ENCODE measurements at places on chromosomes 3 and 15.
A peak's percentile ranks its signal among the peaks of the same experiment; 100 is the strongest.

DNA sequence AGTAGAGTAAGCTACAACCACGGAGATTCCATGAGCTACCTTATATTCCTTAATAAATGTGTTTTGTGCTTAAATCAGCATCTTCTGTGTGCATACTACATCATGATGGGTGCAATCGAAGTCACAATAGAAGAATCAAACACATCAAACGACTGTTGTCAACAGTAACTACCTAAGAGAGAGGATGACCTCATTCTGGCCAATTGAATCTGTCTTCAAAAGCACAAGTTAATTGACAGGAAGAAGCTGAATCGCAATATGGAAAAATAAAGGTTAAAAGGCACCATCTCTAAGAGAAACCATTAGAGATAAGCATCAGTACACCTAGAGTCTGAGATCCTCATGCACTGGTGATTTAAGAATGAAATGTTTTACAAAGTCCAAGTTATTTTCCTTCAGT, 39.0 kb downstream of the CD200R1L start:
- no peak for DNase-seq

DNA sequence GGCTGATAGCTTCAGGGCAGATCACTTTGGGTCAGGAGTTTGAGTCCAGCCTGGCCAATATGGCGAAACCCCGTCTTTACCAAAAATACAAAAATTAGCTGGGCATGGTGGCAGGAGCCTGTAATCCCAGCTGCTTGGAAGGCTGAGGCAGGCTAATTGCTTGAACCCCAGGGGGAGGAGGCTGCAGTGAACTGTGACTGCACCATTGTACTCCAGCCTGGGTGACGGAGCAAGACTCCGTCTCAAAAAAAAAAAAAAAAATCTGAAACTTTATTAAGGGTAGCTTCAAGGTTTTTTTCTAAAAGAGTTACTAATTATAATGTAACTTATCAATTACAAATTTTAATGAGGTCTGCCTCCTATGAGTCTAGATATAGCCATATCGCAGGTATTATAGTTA, 5.1 kb downstream of the NECTIN3 start:
- DNase-seq: no peak

- no peak for DNase-seq
Measured at GRCh38 chr3:58994746-58995330, 55.0 kb downstream of the CFAP20DC start.

DNA sequence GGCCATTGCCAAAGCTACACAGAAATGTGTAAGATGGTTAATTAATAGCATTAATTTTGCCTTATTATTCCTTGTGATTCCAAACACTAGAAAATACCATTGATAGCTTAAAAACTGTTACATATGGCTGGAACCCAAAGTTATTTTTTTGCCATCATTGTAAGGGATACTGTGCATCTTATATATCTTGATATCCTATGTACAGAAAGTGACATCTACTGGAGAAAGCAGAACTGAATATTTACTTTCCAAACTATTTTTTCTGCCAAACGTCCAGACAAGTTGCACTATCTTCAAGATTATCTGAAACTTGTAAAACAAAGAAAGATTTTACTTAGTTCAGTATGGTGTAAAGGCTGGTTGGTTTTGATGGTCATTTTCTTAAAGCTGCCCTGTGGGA, 33.3 kb upstream of the MEIS2 start:
- no peak for DNase-seq

DNA sequence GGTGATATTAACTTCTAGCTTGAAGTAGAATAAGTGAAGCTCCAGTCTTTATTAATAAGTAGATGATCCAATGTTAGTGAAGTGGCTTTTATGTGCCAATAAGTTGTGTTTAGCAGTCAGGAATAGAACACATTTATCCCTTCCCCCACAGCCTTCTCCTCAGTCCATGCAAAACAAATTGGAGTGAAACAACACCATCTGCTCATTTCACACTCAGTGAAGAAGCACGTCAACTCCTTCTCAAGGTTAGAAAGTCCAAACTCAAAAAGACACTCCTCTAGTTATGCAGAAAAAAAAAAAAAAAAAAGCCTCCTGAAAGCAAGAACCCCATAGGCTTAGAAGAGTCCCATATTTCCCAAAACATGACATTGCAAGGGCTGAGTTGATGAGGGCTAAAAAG, 18.0 kb upstream of the NEO1 start:
- DNase-seq: no peak

GRCh38 chr3:143640774-143641173, 207.5 kb downstream of the SLC9A9 start:
- DNase-seq: no peak

DNA sequence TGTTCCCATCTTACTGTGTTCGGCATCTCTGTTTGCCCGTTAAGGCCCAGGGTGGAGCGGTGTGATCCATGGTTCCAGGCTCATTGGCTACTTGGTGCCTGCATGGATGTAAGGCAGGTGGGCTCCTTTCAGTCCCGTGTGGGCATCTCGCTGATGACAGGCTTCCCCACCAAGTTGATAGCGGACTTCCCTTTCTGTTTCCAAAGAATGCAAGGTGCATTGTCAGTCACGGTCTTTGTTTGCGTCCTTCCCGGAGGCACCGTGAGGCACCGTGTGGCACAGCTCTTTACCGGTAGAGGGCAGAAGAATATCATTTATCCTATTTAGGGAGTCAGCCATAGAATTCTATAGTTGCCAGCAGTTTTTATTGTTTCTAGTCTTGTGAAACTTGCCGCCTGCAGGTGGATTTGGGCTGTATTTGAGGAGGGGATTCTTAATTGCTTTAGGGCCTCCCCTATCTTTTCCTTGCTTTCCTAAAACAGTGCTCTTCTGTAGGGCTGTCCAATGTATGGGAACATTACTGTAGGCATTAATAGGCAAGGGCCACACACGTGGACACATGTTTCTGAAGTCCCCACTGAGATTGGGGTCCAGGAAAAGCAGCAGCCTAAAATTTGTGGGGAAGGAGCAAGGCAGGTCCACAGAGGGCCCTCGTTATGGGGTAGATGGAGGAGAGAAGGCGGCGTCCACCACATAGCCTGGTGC, 244.1 kb downstream of the SLCO3A1 start:
- DNase-seq: peak; percentile 15

GRCh38 chr3:115986555-115987207, 363.4 kb downstream of the GAP43 start:
- DNase-seq: no peak

DNA sequence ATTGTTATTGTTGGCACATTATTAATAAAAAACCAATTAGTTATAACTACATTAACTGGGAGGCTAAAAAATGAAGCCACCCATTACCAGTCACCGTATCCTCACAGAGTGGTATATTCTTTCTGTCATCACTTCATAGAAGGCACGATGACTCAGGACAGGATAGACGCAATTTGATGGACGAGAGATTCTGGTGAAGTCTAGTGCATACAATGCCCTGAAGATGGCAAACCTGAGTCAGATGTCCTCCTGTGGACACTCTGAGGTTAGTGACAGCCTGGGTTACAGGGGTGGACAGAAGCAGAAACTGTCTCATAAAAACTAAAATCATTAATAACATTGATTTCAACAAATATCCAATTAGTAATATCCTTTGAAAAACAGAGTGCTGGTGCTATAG, 150.3 kb downstream of the SLC9A9 start:
- no peak for DNase-seq

GRCh38 chr3:126617571-126617970, 37.4 kb downstream of the TXNRD3 start:
- no peak for DNase-seq

GRCh38 chr3:61894988-61895935, 333.9 kb downstream of the PTPRG start:
- DNase-seq: peak; percentile 11

- DNase-seq: no peak
Measured at GRCh38 chr3:162544246-162544645, 1047.6 kb downstream of the OTOL1 start.

DNA sequence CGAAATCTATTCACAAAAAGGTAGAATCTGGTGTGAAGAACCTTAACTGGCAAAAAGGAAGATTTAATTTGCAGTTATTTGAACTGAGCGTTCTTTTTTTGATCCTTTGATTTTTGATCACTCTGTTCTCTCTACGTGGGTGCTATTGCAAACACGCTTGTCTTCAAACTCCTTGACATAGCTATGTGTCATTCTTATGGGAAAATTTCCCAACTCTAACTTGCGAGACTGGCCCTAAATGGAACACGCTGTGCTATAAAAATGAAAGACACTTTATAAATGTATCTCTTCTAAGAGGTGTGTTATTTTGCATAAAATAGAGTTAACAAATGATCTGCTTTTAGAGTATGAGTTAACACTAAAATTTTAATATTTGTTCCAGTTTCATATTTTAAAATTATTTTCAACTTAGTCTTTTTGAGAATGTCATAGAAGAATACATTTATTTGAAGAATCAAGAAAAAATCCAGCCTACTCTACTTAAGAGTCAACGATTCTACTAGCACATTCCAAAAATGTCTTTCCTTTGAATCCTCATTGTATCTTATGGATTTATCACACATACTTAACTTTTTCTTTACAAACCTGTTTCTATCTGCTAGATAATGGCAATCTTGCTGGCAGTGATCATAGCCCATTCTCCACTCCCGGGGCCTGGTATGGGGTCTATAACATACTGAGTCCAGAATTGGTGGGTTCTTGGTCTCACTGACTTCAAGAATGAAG, 610.0 kb upstream of the TBL1XR1 start:
- DNase-seq: no peak

- DNase-seq: no peak
Measured at GRCh38 chr15:73986055-73986775, 5.9 kb downstream of the STOML1 start.

DNA sequence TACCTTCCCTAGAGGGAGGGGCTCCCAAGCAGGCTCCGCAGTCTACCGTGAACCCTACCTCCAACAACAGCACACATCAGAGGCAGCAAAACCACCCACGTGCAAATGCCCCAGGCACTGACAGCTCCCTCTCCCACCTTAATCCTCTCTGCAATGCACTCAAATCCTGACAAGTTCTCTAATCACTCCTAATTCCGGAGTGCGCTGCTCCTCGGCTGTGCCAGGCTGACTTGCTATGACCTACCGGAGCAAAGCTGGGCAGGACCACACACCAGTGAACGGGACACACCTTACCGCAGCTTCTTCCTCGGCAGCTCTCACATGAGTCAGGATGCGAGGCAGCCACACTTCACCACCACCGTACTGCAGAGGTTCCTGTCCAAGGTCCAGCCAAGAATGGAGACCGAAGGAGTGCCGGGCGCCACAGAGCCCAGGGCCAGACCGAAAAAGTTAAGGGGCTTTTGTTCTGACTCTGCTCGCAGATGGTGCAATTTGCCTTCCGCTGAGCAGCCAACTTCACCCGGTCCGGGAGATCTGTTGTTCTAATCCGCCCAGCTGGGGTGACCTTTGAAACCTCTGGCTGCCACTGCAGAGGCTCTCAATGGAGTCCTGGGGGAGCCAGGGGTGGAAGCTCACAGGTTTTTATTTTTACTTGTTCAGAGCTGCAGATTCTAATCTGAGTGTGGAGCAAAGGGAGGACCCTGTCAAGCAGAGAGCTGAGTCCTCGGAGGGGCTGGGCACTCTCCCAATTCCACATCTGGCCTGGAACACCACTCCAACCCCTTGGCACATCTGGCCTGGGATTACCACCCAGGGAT, 84.4 kb downstream of the MYLK start:
- DNase-seq: no peak

DNA sequence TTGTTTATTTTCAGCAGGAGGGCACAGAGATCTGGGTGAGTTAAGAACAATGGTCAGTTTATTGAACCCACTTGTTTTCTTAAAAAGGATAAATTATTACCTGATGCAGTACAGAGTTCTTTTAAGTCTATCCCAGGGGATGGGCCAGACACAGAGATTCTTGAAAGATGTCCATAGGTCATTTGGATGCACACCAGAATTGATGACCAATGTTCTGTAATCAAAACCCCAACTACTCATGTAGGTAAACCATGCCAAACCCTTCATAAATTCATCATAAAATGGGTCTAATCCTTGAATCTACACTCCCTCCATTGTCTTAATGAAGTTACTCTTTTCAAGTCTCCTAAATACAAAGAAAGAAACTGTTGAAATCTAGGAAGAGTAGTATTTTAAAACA, 273.0 kb upstream of the COL8A1 start:
- no peak for DNase-seq

- DNase-seq: no peak
Measured at GRCh38 chr3:161171639-161172552, 49.2 kb upstream of the NMD3 start.

DNA sequence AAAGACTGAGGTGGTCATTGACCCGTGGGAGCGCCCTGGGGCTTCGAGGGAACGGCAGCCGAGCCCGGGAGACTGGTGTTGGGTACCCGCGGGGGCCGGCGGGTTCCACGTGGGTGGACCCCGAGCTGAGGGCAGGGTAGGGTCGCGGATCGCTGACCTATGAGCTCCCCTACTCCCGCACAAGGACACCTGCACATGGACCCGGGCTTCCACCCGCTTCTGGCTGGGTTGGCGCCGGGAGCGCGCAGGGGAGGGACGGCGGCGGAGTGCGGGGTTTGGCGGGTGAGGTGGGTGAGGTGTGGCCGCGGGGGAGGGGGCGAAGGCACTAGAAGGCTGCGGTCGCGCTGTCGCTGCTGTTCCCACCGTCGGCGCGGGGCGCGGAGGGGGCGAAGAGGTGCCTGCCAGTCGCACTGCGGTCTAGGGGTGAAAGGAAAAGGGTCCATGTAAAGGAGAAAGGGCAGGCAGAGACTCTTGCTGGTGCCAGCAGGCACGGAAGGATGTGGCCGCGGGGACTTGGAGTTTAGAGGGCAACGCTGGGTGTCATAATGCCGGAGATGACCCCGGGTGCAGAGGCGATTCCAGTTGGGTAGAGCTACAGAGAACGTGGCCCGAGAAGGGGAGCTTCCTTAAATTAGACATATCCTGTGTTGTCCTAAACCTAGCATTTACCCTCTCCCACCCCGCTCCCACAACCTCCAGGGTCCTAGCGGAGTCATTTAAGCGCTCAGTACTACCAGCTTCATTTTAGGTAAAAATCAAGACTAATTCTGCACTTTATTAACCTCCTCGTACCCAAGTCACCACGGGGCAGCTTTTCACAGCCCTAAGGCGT, 245.9 kb upstream of the TOPAZ1 start:
- no peak for DNase-seq

- no peak for DNase-seq
Measured at GRCh38 chr3:90184861-90185260, 1077.4 kb downstream of the EPHA3 start.

DNA sequence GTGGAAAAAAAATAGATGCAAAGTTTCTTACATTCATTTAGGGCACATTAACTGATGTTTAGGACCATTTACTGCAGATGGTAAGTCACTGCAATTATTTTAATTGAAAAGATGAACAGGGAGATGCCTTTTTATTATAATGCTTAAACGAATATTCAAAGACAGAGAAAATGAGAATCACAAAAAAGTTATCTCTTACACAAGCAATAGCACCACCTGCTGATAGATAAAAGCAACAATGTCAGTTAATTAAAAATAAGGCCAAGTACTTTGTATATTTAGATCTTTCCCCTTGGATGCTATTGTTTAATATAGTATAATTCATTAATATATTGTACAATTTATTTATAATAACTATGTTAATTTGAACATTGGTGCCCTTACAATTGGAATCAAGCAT, 55.9 kb downstream of the IFT80 start:
- DNase-seq: no peak

DNA sequence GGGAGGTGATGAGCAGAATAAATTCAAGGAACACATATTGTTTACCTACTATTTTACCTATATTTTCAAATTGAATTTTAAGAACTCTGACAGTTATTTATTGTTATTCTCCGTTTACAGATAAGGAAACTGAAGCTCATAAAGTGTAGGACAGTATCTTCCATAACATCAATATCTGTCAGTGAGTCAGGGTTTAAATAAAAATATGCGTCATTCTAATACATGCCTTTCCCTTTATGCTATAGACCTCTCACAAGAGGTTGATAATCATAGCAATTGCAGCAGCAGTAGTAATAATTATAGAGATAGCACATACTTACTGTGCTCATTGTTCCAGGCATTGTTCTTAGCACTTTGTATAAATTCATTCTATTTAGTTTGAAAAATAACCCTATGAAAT, 101.1 kb downstream of the EPHA6 start:
- DNase-seq: no peak
